Stimulated activated CD4-positive, alpha-beta T cell treated with anti-CD3 and anti-CD28 coated beads, Interleukin-12 subunit alpha, Interleukin-12 subunit beta, amount 100 ng/mL, for 24 hours (primary cell): ENCODE measurements at places on chromosomes 16 and 17.

- no peak for DNase-seq
Observed at GRCh38 chr17:31096106-31096436, 1.3 kb downstream of the NF1 start.

DNA sequence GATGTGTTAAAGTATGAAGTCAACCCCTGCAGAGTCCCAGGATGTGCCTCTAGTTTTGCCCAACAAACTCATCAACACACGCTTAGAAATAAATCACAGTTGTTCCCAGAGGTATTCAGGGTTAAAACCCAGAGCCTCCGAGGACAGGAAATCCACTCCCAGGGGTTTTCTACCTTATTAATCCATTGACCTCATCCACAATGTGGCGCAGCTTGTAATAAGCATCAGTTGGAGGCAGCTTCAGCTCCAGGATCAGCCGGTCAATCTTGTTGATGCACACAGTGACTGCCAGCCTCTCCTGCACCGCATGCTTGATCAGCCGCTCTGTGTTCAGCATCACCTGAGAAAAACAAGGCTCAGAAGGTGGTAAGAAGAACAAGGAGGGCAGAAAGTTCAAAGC lies 23.5 kb downstream of the EFTUD2 start:
- DNase-seq = no peak

GRCh38 chr16:17105239-17105797 lies 365.4 kb downstream of the XYLT1 start:
- DNase-seq = no peak

- DNase-seq = no peak
Observed at GRCh38 chr16:83458612-83459011, 349.2 kb upstream of the HSBP1 start.

DNA sequence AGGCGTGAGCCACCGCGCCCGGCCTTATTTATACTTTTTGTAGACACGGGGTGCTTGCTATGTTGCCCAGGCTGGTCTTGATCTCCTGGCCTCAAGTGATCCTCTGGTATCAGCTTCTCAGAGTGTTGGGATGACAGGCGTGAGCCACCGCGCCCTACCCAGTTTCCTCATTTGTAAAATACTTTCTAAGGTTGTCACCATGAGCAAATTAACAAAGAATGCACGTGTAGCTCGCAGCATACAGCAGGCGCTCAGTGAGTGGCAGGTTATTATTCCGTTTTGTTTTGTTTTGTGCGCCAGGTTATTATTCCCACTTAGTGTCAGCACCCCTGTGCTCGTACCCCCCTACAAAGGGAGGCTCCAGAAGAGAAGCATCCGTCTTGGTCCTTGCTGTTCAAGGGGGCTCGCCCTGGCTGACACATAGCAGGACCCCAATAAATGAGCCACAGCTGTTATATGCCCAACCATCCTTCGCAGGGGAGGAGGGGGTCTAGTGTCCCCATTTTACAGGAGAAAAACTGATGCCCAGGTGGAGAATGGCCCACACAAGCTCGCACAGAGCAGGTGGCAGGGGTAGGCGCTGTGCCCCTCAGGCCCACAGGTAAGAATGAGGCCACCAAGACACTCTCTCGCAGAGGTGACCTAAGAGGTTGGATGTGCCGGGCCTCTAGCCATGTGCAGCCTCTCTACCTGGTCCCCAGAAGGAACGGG lies 686 bp upstream of the MIEF2 start:
- no peak for DNase-seq

- no peak for DNase-seq
Observed at GRCh38 chr17:8051831-8052230, 13.0 kb downstream of the ALOX15B start.

DNA sequence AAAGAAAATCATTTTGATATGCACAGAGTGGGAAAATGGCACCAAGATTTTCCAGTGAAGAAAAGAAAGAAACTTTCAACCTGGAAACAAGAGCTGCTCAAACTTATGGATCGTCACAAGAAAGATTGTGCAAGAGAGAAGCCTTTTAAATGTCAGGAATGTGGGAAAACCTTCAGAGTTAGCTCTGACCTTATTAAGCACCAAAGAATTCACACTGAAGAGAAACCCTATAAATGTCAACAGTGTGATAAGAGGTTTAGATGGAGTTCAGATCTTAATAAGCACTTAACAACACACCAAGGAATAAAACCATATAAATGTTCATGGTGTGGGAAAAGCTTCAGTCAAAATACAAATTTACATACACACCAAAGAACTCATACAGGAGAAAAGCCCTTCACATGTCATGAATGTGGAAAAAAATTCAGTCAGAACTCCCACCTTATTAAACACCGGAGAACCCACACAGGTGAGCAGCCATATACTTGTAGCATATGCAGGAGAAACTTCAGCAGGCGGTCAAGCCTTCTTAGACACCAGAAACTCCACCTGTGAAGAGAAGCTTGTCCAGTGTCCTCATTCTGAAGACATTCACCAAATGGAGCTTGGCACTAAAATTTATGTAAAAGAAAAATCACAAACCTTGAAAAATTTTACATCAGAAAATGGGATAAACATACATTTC lies 12.2 kb downstream of the ZNF75A start:
- no peak for DNase-seq

- no peak for DNase-seq
Observed at GRCh38 chr16:85418978-85419491, 194.1 kb upstream of the GSE1 start.

GRCh38 chr16:87424266-87424665 lies 32.1 kb downstream of the MAP1LC3B start:
- DNase-seq = no peak
